ENCODE measurements at places on chromosomes 1 and 21.

GRCh38 chr1:171468120-171468750 is 17.1 kb upstream of the PRRC2C start:
- DNase-seq, result no peak

- no peak for DNase-seq
Observed at GRCh38 chr21:42698733-42699132, 45.3 kb downstream of the PDE9A start.

DNA sequence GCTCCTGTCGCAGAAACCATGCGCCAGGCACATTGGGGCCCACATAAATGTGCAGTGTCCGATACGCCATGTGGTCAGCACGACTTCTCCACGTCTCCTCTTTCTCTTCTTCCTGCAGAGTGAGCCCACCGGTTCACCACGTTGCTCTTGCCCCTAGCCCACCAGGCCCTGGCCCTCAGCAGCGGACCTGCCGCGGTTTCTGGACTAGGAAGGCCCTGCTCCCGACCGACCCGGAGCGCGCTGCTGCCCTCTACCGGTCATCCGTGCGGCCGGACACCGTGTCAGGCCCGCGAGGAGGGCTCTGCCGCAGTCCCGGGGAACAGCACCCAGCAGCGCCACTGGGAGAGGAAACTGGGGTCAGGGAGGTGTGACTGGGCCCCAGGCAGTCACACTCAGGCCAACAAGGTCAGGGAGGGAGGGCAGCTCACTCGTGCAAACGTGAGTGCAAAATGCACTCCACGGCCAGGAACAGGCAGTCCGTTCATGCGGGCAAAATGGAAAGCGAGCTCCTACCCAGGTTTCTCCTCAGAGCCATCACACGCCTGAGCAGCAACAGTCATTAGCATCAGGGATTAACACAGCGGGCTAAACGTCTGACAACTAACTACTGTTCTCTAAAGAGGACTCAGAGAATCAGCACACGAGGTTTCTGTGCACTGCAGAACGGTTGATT is 13.7 kb downstream of the TLR5 start:
- peak; percentile 82 for DNase-seq

DNA sequence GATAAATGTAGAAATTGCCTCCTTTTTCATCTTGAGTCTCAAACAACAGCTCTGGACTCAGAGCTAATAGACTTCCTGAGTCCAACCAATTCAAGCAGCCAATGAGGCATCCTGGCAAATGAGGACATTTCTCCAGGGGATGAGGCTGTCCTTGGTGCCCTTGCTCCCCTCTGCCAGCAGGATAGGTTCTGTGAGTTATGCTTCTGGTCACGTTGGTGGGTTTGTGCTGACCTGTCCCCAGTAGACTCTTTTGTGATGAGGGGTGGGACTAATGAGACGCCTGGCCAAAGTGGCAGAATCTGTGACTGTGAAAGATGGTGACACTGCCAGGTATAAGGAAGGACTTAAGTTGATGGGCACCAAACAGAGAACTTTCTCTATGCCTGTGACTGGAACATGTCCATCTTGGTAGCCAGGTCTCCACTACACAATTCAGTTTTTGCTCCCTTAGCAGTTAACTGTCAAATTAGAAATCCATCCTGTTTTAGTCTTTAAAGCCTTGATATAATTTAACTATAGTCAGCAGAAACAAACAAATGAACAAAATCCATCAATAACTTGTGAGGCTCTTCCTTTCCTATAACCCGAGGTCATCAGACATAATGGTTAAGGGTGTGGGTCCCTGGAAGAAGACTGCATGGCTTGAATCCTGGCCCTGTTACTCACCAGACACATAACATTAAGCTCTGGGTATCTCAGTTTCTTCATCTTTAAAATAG is 35.7 kb upstream of the THEM4 start:
- DNase-seq, result no peak

GRCh38 chr1:204592246-204592948 is 76.2 kb downstream of the MDM4 start:
- DNase-seq, result no peak

DNA sequence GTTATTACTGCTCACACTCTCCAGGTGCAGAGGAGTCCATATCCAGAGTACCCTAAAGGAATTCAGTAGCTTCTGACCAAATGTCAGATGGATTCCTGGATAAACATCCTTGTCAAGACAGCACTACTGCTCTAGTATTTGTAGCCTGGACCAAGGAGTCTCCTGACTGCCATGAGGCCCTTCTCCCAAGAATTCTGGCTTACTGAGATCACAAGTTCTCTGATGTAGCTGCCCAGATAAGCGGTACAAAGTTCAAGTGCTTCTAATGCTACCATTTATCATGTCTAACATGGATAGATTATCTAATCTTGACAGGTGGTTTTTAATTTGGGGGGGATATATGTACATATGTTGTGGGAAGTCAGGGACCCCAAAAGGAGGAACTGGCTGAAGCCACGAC is 196.6 kb upstream of the HMCN1 start:
- DNase-seq, result no peak

GRCh38 chr1:160874935-160875334 is 10.0 kb downstream of the ITLN1 start:
- no peak for DNase-seq

DNA sequence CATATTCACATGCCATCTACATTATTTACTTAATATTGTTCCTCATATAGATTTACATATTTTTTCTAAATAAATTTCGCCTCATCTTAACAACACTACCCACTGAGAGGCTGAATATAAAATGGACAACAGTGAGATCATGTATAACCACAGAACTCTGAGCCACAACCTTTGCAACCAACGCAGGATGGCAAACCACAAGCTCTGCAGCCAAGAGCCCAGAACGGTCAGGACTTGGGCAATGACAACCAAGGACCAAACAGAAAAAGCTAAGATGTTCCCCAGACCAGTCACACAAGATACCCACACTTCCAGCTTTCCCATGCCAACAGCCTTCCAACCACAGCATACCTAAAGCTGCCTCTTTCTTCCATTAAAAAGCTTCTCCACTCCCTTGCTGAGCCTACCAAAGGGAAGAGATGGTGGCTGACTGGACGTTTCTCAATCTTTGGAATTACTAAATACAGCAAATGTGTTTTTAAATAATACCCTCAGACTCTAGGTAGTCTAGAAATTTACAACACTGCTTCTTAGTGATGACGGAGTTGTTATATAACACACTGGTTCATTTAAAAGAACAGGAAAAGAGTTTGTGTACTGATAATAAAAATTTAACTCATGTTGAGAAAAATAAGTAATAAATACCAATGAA is 117.9 kb downstream of the AKT3 start:
- DNase-seq, result no peak

GRCh38 chr1:39819091-39819812 is 30.6 kb upstream of the BMP8B start:
- no peak for DNase-seq

DNA sequence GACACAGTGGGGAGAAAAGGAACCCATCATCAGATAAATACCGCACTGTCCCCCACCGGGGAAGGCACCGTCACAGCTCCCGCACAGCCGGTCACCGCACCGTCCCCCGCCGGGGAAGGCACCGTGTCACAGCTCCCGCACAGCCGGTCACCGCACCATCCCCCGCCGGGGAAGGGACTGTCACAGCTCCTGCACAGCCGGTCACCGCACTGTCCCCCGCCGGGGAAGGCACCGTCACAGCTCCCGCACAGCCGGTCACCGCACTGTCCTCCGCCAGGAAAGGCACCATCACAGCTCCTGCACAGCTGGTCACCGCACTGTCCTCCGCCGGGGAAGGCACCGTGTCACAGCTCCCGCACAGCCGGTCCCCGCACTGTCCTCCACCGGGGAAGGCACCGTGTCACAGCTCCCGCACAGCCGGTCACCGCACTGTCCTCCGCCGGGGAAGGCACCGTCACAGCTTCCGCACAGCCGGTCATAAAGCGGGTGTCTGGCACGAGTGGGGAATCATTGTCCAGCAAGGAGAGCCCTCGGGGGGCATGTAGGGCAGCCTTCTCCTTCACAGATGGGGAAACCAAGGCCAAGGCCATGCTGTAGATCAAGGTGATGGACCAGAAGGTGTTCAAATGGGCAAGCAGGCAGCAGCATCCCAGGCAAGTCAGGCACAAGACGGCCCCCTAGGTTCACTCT is 280.1 kb downstream of the NPHP4 start:
- no peak for DNase-seq

DNA sequence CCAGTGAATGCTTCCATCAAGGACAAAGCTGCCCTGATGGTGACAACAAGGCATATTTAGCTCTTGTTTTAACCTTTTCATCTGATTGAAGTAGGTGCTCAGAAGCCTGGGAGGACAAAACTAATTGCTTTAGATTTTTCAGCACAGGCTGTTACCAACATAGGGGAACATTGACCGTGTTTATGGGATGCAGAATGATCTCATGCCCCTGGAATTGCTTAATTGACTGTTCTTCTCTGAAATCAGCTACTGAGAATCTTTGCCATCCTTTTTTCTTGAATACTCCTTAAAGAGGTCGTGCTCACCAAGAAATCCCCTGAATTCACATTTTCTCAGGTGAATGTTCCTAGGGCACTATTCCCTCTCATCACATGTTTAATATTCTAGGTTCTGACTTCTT is 95.9 kb upstream of the CCDC190 start:
- no peak for DNase-seq

DNA sequence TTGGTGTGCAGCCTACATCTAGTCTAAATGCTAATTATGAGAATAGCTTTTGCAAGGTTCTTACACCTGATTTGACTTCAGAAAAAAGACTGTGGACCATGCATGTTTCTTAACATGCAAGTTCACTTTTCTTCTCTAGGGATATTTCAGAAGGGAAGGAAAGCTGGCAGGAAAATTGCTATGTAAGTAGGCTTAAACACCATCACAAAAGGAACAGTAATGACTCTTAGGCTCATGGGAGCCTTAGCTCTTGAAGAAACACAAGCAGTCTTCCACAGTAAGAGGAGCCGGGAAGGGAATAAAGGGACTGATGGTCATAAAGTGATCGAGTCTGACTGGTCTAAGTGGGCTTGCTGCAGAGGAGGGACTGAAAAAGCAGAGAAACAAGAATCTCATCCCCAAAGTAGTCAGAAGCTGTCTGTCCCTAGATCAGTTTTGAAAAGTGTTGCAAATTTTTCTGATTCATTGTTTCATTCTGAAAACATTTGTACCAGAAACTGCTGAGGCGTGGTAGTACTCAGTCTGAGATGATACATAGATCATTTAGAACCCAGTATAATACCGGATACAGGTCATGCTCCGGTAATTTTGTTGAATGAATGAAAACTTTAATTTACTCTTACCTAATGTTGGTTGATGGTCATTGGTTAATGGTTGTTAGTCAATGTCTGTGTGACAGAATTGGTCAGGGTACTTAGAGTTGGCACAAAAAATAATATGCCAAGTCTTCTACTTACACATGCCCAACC is 40.9 kb downstream of the SMYD2 start:
- no peak for DNase-seq

- DNase-seq, result no peak
Observed at GRCh38 chr1:176504848-176505553, 42.0 kb downstream of the PAPPA2 start.

- no peak for DNase-seq
Observed at GRCh38 chr1:221793439-221794078, 51.7 kb upstream of the DUSP10 start.

- DNase-seq, result no peak
Observed at GRCh38 chr1:206041640-206042039, 11.3 kb upstream of the RHEX start.

DNA sequence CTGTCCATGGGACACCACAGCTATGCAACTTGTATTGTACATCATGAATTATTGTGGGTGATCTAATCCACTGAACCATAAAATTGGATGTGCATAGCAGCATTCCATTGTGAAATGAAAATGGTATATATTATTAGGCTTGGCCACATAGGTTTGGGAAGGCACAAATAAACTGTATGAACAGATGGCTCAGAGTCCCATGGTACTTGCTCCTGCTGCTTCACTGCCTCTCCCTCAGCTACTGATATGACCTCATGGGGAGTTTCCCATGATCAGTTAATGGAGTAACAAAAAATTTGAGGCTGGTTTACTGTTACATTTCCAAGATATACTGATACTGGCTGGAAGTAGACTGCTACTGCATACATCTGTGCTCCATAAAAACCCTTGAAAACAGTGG is 152.7 kb upstream of the NEGR1 start:
- DNase-seq, result no peak

DNA sequence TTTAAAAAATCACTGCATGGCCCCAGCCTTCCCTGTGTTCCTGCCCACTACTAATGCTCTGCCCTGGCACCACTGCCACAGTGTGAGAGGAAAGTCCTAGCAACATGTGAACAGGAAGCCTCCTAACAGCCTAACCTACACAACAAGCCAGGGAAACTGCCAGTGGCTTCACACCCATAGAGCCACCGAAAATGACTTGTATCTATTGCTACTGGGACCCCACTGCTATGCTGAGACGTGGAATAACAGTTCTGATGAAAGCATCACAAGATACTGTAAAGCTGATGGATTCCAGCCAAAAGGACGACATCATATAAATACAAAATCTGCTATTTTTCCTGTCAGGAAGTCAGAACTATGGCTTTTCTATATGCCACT is 74.9 kb downstream of the JAK1 start:
- no peak for DNase-seq

- DNase-seq, result peak; percentile 90
Observed at GRCh38 chr21:16419188-16419921, 689.6 kb downstream of the USP25 start.

- no peak for DNase-seq
Observed at GRCh38 chr1:51689643-51690042, 72.8 kb downstream of the OSBPL9 start.

GRCh38 chr1:2046174-2046917 is 3.9 kb upstream of the PRKCZ start:
- DNase-seq, result peak; percentile 61

GRCh38 chr1:201184307-201185122 is 6.1 kb upstream of the IGFN1 start:
- no peak for DNase-seq

GRCh38 chr1:43809097-43809673 is 101.8 kb downstream of the ST3GAL3 start:
- no peak for DNase-seq

- DNase-seq, result peak; percentile 47
Observed at GRCh38 chr1:235417086-235417697, 50.0 kb downstream of the TBCE start.
